Stimulated activated CD8-positive, alpha-beta memory T cell treated with anti-CD3 and anti-CD28 coated beads, Interleukin-4, amount 100 ng/mL, for 24 hours (primary cell): ENCODE measurements at places on chromosomes 11 and 22.

GRCh38 chr11:75762885-75763284, 5.7 kb upstream of the DGAT2 start:
- DNase-seq, result no peak

DNA sequence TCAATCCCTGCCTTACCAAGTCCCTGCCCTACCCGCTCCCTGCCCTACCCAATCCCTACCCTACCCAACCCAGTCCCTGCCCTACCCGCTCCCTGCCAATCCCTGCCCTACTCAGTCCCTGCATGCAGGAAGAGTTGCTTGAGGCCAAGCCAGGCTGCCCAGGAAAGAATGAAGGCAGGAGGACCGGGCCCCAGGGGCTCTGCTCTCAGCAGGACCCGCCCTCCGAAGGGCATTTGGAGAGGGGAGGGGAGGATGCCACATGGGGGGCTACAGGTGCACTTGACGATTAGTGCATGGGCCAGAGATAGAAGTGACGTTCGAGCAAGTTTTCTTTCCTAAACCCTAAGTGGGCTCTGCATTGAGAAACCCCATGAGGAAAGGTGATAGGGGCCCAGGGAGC, 581.2 kb downstream of the TBC1D22A start:
- no peak for DNase-seq

GRCh38 chr11:64395545-64396078, 36.6 kb downstream of the RPS6KA4 start:
- DNase-seq, result no peak

- no peak for DNase-seq
These were observed 17.7 kb downstream of the PAMR1 start for GRCh38 chr11:35507688-35508087.

DNA sequence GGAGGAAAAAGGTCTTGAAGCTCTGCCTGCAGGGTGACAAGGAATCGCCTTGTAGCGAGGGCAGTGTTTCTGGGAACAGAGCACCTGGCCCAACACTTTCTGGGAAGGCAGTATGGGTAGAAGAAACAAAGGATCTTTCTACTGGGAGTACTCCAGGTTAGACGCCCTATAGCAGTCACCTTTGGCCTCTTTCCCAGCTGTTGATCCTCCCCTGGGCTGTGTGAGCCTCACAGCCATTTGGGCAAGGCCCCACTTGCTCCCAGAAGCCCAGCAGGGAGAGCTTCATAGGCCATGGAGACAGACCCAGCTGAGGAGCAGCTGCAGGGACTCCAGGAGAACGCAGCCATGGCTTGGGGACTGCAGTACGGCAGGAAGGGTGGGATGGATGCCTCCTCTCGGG, 1.2 kb downstream of the SLCO2B1 start:
- no peak for DNase-seq
